ENCODE measurements at places on chromosomes 1 and 21.

- no peak for DNase-seq
Observed at GRCh38 chr1:112549590-112549989, 40.8 kb downstream of the WNT2B start.

DNA sequence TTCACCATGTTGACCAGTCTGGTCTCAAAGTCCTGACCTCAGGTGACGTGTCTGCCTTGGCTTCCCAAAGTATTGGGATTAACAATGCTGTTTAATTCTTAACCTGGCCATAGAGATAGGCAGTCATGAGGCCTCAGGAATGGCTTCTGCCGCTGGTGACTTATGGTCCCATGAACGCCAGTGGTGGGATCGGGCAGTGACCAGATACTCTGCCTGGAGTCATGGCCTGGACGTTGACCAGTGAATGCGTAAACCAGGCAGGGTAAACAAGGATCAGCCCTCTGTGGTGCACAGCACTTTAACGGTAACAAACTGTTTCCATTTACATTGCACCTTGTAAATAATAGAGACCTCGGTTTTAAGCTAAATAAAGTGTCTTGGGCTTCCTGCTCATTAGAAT lies 23.0 kb downstream of the MTARC1 start:
- no peak for DNase-seq

DNA sequence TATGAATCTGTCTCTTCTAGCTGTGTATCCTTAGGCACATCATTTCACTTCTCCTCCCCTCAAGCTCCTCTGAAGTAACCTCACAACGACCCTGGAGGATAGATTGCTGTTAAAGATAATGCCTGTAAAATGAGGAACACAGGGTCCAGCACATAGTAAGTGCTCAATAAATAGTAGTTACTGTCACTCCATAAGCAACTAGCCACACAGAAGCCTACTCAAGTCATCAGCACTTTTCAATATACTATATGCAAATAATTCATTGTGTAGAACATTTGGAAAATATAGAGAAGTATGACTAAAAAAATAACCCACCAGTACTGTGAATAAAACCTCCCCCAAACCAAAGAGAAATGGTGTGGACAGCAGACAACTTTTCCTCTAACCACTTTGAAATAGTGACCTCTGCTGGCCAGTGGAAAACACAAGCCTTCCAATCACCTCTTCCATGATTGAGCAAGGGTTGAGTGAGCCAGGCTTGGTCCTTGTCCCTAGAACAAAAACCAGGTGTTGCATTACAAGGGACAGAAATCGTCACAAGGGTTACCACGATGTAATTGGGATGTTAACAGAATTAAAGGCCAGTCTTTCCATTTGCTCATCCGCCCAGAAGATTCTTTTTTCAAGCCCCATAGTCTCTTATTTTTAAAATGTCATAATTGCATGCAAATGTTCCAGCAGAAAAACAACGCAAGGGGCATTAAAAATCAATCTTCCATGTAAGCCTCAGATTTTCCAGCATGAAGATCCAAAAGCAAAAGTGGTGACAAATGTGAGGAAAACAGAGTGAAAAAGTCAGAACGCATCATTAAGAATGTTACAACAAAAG lies 15.7 kb upstream of the GLIS1 start:
- no peak for DNase-seq

DNA sequence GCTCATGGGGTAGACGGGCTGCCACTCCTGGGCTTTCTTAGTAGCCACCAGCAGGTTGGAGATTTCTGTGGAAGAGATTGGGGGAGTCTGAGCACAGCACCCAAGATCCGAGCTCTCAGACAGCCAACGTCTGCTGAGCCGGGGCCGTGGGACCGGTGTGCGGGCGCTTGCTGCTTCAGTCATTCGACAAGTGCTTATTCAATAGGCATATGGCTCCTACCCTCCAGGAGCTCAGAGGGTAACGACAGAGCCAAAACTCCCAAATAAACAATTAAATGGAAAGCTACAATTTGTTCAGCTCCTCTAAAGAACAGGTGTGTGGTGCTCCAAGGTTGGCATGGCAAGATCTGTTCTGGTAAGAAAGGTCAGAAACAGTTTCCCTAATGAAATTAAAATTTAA lies 106.0 kb downstream of the RAVER2 start:
- DNase-seq: no peak

DNA sequence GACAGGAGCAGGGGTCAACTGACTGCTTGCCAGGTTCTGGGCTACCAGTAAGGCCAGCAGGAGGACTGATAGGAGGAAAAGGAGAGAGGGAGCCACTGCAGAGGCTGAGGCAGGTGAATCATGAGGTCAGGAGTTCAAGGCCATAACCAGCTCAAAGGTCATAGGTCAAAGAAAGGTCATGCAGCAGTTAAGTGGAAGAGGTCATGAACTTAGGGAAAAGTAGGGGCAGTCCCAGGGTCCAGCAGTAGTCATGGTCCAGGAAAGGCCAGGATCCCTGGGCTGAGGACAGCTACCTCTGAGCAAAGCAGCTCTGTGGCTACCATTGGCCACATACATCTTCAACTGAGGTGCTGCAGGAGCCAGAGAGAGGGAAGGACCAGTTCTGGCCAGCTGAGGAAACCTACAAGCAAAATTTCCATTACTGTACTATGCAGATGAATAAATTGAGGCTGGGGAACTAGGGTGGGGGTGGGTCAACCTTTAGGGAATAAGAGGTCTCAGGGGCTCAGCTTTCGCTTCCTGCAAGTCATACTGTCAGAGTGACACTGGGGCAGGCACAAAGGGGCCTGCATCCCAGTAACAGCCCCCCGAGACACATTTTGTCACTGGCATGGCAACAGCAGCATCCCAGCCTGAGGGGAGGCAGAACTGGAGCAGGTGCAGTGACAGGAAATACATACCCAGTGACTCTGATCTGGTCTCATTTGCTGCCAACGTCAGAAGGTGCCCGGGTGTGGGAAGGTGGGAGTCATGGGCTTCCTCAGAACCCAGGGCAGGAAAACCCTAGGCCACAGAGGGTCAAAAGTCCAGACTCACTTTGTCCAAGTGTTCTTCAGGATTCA lies 5.2 kb upstream of the INPP5B start:
- DNase-seq: no peak
